ENCODE measurements at places on chromosomes 7 and 10. TPM values are rescaled to one million over a fixed set of nuclear protein-coding genes. Genes with fewer than 3 reads are reported as not detected.

- no peak for DNase-seq
These were observed 84.0 kb downstream of the GSAP start for GRCh38 chr7:77331938-77332695.

Gene PLAC9
- total RNA-seq, result not detected

Gene OR2A5
- total RNA-seq, result not detected

DNA sequence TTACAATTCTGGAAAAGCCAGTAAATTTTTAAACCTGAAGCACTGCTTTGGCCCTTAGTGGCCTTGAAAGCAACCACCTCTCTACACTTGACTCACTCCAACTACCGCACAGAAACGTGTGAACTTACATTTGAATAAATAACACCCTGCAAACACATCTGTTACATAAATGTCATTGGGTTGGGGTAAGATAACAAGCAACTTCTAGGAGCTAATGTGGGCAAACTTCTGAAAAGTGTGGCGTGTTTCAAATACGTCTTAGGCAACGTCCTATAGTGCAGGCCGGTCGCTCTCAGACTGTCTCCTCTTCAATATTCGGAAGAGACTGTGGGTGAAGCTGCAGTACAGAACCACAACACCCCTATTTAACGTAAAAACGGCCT lies 474 bp downstream of the ORC5 start:
- no peak for DNase-seq

GRCh38 chr7:78007231-78007630 lies 208.7 kb downstream of the PHTF2 start:
- no peak for DNase-seq

DNA sequence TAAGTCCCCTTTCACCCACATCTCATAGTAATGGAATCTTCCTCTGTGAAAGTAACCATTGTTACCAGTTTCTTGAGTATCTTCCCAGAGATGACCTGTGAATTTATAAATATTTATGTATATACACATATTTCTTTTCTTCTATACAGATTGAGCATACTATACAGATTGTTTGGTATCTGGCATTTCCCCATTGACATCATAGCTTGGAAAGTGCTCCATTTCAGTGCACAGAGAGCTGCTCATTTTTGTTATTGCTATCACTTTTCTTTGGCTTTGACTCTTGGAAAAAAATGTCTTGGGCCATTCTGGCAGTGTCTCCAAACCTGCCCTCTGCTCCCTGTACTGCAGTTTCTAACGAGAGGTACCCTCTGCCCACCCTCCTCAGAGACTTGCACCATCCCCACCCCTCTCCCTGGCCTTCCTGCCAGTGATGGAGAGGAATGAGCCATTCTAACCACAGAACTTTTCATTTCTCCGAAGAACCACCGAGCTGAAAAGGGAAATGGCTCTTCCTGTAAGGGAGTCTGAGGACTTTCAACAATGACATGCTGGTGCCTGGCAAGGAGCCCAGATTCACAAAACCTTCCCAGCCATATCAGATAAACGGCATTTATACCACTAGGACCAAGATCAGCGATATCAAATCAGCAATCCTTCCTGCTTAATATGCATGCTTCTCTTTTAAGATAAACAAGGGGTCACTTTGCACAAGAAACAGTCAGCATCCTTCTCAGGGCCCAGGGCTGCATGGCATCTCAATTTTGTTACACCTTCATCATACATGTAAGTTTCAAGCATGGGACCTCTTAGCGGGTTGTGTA lies 19.7 kb upstream of the CCSER2 start:
- DNase-seq, result no peak

DNA sequence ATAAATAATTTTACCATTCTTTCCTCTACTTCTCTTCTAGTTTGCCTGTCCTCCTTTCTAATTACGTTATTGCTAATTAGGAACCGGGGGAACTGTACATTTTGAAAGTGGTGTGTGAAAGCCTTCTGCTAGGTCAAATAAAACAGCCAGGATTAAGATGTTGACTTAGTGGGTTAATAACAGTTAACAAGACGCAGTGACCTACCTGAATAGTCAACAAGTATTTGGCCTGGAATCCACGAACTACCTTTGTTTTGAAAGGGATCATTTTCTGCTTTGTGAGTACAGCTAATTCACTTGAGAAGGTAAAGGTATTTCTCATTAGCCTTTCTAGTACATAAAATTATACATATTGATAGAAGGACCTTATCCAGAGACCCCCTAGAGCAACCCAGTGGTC lies 139.9 kb downstream of the COL28A1 start:
- no peak for DNase-seq

- no peak for DNase-seq
These were observed 2.6 kb upstream of the C10orf71 start for GRCh38 chr10:49296382-49296781.

Gene PTPN20
- total RNA-seq, result 2.1 TPM

DNA sequence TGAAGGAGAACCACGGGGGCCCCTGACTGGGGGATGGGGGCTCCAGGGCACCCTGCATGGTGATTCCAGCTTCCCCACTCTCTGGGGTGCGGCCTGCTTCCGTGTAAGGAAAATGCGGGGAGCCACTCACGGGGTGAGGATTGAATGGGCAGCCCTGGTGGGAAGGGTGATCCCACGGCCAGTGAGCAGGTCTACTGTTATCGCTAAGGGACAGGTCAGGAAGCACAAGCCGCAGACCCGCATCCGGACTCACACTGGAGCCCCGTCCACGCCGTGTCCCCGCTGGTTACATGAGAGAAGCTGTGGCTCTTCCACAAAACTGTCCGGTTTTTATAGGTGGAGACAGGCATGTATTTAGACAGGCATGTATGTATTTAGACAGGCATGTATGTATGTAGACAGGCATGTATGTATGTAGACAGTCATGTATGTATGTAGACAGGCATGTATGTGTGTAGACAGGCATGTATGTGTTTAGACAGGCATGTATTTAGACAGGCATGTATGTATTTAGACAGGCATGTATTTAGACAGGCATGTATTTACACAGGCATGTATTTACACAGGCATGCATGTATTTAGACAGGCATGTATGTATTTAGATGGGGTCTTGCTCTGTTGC lies 5.7 kb downstream of the PSMG3 start:
- no peak for DNase-seq

GRCh38 chr10:33137356-33138005 lies 179.5 kb upstream of the ITGB1 start:
- no peak for DNase-seq

Gene TMEM196
- not detected for total RNA-seq

- no peak for DNase-seq
These were observed 147.8 kb upstream of the SEMA3E start for GRCh38 chr7:83796760-83797159.

Gene HPS1
- 106 TPM for total RNA-seq

- no peak for DNase-seq
These were observed 198.4 kb upstream of the TCF7L2 start for GRCh38 chr10:112751651-112752050.

DNA sequence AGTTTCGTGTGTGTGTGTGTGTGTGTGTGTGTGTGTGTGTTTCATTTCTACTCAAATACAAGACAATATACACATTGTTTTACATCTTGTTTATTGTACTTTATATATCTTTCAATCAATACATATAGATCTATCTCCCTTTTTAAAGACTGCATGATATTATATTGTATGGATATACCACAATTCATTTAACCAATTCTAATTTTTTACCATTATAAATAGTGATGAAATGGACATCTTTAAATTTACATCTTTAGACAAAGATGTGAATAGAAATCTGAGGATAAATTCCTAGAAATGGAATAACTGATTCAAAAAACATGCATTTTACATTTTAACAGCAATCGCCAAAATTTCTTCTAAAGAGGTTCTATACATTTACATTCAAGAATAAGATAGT lies 23.2 kb upstream of the HIBADH start:
- DNase-seq, result no peak

DNA sequence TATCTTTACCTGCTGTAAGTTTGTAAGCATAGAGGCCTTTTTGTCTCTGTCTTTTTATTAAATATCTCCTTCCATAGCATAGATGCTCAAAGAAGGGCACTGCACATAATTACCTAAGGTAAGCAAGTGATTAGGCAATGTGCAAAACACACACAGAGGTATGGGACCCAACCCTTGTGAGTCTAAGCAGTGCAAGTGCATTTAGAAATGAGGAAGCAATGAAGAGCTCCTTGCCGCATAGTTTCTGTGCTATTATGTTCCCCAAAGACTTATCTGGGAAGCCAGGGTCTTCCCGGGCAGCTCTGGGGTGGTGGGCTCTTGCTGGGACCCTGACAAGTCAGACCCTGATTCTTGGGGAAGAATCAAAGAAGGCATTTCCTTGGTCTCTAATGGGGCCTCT lies 13.5 kb upstream of the MGAM2 start:
- DNase-seq, result no peak

- no peak for DNase-seq
These were observed 21.5 kb downstream of the SPAG6 start for GRCh38 chr10:22366771-22367170.

Gene FAM24B
- 7.3 TPM for total RNA-seq

DNA sequence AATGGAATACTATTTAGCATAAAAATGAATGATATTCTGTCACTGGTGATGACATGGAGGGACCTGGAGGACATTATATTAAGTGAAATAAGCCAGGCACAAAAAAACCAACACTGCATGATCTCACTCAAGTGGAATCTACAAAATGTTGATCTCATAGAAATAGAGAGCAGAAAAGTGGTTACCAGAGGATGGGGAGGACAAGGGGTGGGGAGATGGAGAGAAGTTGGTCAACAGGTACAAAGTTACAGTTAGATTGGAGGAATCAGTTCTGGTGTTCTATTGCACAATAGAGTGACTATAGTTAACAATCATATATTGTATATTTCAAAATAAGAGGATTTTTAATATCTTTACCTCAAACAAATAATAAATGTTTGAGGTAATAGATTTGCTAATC lies 24.7 kb upstream of the SLC18A3 start:
- no peak for DNase-seq

Gene AKR1C2
- total RNA-seq, result not detected

Gene RARRES2
- total RNA-seq, result not detected

Gene GAD2
- total RNA-seq, result not detected

DNA sequence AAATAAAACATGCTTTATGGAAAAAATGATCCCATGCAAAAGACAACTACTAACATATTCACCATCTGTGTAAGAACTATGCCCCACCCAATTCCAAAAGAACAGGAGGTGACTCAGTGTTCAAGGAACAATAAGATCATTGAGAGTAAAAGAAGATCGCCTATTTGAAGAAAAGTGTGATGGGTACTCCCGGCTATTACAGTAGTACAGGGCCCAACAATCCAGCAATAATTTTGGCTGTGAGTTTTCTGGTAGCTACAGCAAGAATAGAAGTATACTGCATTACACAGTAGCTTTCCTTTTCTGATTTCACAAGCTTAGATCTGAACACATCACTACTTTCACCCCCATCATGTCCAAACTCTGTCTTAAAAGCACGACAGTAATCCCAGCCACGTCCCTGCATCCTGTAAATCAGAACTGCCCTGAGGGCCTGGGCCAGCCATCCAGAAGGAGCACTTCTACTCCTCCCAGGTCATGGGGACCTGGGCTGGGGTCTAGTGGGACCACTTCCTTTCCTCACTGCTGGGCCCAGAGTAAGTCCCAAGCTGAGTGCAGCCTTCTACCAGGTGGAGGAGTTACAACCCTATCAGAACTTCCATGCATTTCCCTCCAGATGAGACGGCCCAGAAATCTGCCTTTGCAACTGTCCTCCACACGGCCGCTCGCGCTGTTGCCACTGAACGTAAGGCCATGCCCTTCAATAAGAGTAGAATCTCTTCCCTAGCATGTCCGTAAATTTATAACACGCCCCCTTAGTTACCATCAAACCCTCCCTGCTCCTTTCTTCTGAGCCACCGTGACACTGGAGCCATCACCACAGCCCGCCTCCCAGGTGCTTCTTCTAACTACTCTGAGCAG lies 7.9 kb downstream of the ESYT2 start:
- no peak for DNase-seq

Gene FAM237B
- total RNA-seq, result not detected

Gene AKR1C1
- not detected for total RNA-seq

Gene CYP3A5
- not detected for total RNA-seq

Gene NUTM2B
- 0.80 TPM for total RNA-seq

All from activated B cell treated with CpG ODN at 0.5 μM for 24 hours (primary cell).